ENCODE measurements at places on chromosomes 3 and 15. TPM values are rescaled to one million over a fixed set of nuclear protein-coding genes. Genes with fewer than 3 reads are reported as not detected.

DNA sequence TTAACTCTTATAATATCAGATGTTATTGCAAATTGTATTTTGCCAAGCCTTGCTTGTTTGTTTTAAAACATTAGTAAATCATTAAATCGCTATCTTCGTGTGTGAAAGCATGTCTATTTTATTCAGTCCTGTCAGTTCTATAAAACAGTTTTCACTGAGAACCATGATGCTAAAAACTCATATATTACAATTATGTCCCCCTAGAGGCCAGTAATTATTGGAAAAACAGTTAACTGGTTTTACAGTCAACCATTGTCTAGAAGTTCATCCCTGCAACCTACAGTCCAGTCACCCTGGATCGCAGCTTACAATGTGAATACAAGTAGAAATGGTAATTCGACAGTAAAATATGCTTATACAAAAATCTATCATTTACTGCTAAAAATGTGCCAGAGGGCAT lies 311.5 kb upstream of the ROBO2 start:
- DNase-seq, result no peak

GRCh38 chr3:131388490-131388799 lies 6.9 kb downstream of the NUDT16 start:
- DNase-seq, result no peak

TMCO5A gene
- not detected for total RNA-seq

GUCA1C gene
- total RNA-seq, result not detected

GOLGA6L10 gene
- not detected for total RNA-seq

All from GM23338 (cell line).